Fibroblast of upper back skin (primary cell): ENCODE measurements at places on chromosomes 12 and 14.

DNA sequence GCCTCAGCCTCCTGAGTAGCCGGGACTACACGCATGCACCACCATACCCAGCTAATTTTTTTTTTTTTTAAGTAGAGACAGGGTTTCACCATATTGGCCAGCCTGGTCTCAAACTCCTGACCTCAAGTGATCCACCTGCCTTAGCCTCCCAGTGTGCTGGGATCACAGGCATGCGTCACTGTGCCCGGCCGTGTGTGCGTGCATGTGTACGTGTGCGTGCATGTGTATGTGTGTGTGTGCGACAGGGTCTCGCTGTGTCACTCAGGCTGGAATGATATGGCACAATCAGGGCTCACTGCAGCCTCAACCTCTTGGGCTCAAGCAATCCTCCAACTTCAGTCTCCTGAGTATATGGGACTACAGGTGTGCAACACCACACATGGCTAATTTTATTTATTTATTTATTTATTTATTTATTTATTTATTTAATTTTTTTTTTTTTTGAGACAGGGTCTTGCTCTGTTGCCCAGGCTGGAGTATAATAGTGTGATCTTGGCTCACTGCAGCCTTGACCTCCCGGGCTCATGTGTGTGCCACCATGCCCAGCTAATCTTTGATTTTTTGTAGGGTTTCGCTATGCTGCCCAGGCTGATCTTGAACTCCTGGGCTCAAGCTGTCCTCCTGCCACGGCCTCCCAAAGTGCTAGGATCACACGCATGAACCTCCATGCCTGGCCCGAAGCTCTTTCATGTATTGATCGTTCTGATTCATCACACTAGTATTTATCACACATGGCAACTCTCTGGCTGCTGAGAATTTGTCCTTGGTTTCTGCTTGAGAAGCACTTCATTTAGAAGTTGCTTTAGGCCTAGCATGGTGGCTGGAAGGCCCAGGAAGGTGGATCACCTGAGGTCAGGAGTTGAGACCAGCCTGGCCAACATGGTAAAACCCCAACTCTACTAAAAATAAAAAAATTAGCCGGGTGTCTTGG lies 35.9 kb upstream of the CLIP1 start:
- DNase-seq, result no peak

DNA sequence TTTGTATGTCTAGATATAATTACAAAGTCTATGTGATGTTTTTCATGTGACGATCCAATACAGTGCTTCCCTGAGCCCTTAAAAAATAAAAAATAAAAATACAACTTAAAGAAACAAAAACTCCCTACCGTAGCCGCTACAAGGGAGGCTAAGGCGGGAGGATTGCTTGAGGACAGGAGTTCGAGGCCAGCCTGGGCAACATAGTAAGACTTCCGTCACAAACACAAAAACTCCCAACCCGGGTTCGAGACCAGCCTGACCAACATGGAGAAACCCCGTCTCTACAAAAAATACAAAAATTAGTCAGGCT lies 669 bp upstream of the CDKN3 start:
- DNase-seq, result no peak

DNA sequence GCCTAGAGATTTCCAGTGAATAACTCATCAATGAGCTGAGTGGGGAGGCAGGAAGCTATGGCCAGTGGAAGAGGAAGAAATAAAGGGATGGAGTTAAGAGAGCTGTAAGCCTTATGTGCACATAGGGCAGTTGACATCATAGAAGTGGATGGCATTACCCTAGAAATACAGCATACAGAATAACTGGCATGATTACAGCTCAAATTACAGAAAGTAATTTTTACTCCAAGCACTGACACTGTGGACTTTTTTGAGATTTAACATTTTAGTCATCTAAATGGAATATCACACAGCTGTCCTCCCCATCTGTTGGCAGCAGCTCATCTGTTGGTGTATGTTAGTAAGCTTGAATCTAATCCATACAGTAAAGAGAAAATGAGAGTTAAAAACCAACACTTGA lies 5.4 kb upstream of the IPO8 start:
- DNase-seq, result no peak

GRCh38 chr12:108131657-108132126 lies 2.6 kb downstream of the WSCD2 start:
- DNase-seq, result no peak

DNA sequence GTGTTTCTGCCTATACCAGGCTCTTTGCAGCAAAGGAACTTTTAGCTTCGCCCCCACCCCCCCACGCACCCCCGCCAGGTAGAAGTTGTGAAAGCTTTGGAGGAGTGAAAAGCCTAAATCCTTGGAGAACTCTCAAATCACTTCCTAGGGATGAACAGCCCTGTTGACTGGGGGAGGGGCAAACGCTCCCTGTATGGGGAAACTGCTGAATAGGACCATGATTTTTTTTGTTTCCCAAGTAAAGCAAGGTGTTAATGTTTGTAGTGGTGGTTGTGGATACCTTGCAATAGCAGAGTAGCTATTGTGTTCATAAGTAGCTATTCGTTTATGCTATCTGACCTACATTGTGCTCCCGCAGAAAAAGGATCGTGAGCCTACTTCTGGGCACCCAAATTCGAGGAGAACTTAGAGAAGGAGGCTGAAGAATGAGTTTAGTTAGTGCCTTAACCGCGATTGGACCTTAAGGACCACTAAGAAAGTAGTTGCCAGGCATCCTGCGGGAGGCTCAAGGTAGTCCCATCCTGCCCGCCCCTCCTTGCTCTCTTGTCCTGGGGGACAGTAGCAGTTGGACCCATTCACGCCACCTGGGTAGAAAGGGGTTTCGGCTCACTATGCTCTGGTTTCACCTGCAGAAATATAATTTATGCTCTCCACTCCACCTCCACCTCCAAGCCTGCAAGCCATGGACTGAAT lies 901 bp upstream of the NFKBIA start:
- no peak for DNase-seq

- no peak for DNase-seq
These were observed 145.5 kb upstream of the IGF1 start for GRCh38 chr12:102625819-102626218.

DNA sequence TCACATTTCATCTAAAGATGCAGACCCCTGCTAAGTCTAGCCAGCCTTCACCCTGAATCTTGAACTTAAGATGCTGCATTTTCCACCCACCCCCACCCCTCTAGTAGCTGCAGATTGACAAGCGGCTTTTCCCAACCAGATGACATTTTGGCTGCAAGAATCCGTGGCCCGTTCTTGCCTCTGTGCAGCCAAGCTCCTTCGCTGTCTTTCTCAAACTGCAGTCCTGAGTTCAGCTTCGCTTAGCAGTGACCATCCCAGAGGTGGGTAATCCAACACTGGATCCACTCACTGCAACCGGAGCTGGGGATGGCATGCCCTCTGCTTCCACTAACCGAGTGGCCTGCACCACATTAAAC lies 765 bp upstream of the NFYB start:
- DNase-seq, result peak; percentile 16
